Fibroblast of villous mesenchyme (primary cell): ENCODE measurements at places on chromosomes 7 and 10.

GRCh38 chr10:57905861-57906260 is 361.8 kb downstream of the IPMK start:
- no peak for DNase-seq

DNA sequence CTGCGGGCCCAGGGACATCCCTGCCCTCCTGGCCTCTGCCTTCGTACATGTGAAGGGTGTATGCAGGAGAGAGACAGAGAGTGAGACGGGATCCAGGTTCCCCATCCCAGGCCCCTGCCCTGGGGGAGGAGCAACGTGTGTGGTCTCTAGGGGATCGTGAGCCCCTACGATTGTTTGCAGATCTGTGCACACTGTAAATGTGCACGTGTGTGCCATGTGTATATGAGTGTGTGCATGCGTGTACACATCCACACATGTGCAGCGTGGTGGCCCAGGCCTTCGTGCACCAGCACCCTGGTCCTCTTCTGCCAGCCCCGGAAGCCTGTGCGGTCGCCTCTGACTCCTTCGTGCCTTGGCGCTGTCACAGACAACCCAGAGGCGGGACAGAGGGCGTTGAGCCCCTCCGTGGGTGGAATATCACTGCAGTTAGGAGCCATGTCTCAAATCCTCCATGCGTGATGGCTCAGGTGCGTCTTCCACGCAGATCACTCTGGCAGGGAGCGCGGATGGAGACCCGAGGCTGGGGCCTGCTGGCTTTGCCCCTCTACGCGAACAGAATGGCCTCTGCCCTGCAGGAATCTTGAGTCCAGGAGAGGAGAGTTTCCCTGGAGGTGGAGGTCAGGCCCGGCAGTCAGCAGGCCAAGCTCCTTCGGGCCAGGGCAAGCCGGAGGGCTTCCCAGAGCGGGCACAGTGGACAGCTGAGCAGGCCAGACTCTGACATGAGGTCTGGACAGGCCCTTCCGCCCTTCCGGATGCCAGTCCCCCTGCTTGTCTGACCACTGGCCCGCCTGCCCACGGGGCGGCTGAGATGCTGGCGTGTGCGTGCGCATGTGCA is 97.5 kb downstream of the UNCX start:
- no peak for DNase-seq

DNA sequence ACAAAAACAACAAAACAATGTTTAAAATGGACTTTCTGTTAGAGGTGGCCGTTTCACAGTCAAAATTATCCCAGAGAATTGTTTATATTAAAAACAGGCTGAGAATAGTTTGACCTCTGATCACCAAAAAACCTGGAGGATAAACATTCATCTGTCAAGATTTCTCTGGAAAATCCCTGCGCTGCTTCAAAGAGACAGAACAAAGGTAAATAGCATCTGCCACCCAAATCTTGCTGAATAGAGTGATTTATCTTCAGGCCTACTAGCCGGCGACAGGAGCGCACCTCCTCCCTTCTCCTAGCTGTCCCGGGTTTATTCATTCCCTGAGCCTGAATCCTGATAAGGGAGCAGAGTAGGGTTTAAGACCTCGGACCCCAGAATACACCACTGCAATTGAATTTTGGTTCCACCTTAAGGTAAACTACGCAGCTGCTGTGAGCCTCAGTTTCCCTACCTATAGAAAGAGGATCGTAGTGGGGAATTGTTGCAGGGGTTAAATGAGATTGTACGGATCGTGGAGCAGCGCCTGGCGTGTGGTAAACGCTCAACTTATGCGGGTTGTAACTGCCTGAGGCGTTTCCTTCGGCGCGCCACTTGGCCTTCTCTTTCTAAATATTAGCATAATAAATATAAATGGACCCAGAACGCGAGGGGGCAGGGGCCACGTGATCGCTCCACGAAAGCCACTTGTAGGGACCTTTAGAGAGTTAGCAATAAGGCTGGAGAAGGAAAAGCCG is 498 bp upstream of the ST7 start:
- peak; percentile 61 for DNase-seq

DNA sequence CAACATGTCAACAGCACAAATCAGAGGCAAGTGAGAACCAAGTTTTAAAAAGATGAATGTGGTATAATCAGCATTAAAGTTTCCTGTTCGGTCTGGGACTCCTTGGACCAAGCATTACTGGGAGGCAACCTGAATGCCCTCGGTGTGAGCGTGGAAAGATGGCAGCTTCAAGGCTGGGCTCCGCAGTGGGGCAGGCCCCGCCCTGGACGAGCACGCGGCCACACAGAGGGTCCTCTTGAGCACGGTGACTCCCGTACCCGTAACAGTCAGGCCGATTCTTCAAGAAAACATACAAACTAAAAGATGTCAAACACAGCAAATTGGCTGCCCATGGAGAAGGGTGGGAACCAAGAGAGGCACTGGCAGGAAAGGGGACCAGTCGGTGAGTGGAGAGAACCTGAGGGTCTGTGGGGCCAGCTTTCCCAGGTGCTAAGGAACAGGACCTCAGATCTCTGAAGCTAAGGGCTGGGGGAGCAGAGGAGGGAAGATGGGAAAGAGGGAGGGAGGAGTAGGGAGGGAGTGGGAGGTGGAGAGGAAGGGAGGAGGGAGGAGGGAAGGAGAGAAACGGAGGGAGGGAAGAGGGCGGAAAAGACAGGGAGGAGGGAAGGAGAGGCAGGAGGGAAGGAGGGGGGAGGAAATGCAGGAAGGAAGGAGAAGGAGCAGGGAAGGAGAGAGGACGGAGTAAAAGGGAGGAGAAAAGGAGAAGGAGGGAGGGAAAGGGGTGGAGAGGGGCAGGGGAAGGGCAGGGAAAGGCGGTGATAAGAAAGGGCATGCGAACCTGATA is 71.2 kb upstream of the FAM20C start:
- no peak for DNase-seq

- DNase-seq, result no peak
These were observed 75.9 kb downstream of the PFKFB3 start for GRCh38 chr10:6278519-6279120.
